ENCODE measurements at places on chromosomes 6 and 20.
A peak's percentile ranks its signal among the peaks of the same experiment; 100 is the strongest.

- DNase-seq = peak; percentile 26
Observed at GRCh38 chr20:10501402-10501801, 66.3 kb downstream of the SLX4IP start.

GRCh38 chr6:55560290-55560885 is 18.6 kb downstream of the HMGCLL1 start:
- DNase-seq = no peak

- DNase-seq = no peak
Observed at GRCh38 chr6:18431581-18431980, 44.4 kb downstream of the RNF144B start.

DNA sequence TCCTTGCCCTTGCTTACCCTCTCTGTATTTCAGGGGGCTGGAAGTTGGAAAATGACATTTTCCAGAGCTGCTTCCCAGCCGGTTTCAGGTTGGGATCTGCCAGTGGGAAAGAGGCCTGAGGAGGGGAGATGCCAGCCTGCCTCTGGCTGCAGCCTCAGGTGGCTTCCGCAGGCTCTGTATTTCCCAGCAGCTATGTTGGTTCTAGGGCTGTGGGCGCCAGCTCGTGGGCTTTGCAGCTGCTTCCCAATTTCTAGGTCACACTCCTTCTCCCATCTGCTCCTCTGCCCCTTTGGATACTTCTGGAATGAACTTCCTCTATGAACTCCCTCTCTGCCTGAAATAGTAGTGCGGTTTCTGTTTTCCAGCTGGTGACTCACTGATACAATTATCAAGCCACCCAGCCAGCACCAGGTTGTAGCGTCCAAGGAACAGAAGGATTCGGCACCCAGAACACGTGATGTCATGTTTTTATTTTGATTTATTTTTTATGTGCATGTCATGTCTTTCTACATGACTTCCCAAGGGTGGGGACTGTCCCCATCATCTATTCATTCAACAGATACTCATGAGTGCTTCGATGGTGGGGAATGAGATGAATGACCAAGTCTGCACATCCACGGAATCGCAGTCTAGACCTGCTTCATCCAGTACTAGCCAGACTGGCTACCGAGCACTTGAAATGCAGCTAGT is 38.0 kb downstream of the TGM2 start:
- DNase-seq = no peak

- DNase-seq = no peak
Observed at GRCh38 chr6:98634569-98634968, 199.8 kb upstream of the POU3F2 start.

GRCh38 chr6:93749191-93749590 is 329.8 kb upstream of the EPHA7 start:
- DNase-seq = no peak

DNA sequence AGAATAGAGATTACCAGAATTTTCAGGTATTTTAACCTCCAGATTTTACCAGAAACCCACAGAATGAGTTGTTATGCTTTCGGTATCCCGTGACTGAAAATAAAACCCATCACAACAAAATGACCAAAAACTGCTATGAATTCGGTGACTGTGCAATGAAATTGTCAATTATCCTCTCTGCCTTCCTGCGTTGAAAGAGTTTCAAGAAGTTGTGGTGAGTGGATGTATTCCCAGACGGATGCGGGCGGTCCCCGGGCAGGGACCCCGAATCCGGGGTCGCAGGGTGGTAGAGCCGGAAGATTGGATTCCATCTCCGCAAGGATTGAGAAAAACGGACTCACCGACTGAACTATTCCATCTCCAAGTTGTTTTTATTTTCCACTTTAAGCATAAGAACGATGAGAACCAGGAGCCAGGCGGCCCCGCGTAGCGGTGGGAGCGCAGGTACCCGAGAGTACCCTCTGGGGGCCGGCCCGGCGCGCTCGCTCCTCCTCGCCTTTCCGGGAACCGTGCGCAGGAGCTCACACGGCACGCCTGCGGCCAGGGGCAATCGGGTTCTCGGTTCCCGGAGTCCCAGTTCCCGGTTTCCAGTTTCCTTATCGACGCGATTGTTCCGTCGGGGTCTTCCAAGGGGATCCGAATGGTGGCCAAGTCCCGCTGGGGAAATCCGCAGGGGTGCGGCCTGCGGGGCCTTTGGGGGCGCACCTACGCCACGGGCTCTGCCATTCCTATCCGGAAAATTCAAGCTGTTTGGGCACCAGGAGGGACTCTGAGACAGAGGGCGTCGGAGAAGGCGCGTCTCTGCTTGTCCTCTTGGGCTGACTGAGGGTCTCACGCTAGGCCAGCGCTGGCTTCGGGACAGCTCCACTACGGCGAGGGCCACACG is 104.9 kb upstream of the PRDM1 start:
- DNase-seq = no peak

- no peak for DNase-seq
Observed at GRCh38 chr20:48620154-48620506, 207.7 kb downstream of the PREX1 start.

DNA sequence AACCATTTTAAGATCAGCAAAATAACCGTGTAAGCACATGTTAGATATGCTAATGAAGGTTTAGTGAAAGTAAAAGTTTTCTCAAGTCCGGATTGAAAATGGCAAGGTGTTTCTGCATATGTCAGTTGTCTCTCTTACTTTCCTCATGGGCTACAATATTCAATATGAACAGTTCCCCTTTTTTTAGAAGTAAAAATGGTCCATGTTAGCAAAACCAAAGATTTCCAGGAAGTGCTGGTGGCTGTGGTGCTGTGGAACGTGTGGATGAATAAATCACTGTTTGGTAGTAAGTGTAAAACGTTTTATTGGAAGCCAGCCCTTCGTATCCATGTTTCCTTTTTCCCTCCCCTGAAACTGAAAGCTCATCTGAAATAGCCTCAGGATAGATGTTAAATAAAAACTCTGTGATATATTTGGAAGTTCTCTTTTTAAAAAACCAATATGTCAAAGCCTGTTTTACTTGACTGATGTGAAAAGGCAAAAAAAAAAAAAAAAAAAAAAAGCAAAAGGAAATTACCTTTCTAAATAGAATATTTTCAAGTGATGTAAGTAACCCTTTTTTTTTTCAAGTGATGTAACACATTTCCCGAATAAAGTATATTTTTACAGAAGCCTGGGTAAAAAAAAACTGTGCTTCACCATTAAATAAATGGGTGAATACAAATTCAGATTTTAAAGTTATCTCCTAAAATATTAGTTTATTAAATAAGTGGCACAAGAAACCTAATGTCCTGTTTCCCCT is 41.9 kb downstream of the PLEKHG1 start:
- DNase-seq = no peak

DNA sequence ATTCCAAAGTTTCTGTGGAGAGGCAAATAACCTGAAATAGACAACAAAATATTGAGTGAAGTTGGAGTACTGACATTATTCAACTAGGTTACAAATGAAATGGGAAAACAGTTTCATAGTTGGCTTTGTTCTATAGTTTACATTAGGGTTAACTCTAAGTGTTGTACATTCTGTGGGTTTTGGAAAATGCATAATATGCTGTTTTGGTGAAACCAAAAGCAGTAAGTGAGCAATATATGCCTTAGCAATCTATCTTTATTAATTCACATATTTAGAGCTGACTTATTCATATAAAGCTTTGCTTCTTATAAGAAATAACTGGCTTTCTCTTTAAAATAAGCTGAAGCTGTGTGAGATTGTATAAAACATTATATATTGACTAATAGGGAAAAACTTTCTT is 157.5 kb upstream of the AHI1 start:
- DNase-seq = no peak

GRCh38 chr6:89282749-89283148 is 32.4 kb downstream of the GABRR2 start:
- no peak for DNase-seq

DNA sequence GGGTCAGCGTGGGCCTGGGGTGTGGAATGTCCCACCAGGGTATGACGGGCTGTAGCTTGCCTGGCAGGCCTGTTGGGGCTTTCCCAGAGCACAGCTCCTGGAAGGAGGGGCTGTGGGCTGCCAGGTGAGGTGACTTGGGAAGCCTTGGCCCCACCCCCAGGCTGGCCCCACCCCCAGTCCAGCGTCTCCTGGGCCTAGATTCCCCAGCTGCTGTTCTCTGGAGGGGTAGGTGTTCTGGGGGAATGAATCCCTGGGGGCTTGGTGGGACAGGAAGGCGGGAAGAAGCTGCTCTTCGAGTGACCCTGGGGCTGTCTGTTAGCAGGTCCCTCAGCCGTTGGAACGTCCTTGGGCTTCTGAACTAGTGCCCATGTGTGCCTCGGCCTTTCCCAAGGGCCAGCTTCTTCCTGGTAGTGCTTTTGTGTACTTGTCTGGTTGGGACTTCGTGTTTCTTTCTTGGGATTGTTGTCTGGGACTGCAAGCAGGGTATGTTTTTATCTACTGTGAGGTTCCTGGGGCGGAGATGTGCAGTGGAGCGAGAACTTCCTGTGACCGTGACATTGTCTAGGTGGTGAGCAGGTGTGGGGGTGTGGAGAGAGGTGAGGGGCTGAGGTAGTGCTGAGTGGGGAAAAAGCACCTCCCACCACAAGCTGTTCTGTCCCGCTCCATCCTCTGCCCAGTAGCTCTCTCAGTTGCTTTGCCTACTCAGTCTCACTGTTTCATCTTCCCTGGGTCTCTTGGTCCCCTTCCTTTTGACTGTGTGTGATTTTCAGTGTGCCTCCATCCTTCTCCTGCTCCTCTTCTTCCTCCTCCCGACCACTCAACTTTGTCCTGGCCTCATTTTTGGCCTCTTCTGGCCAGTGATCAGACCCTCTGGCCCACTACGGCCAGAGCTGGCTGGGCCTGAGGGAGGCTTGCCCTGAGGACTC is 1.3 kb upstream of the DDR1 start:
- DNase-seq = no peak

GRCh38 chr6:53524455-53524815 is 20.5 kb downstream of the GCLC start:
- no peak for DNase-seq

DNA sequence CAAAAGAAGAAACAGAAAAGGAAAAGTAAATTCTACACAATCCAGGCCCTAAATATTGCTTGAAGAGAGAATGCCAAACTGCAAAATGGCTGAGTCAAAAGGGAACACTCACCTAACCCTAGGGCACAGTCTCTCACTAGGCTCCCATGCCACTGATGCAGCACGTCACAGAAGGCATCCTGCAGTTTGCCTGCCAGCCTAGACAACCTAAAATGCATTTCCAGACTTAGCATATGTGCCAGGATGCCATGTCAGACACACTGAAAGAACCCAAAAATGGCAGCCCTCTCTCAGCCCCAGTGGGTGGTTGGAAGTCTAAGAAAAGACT is 10.6 kb upstream of the SIRPD start:
- no peak for DNase-seq

GRCh38 chr6:141729146-141729545 is 403.6 kb upstream of the GJE1 start:
- no peak for DNase-seq

DNA sequence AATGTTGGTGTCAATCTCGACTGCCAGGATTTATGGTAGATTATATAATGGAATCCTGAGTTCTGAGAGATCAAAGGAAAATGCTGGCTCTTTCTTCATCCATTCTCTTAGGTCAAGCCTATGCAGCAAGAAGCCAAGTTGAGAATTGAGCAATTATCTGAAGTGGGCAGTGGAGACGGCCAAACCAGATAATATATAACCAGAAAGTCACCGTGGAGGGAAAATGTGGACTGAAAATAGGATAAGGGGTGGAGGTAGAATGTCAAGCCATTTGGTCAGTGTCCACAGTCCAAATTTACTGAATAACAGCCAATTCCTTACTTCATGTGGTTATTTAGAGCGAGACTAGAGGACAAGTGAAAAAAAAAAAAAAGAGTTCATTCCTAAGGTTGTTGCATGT is 107.8 kb upstream of the ESR1 start:
- DNase-seq = no peak

- DNase-seq = peak; percentile 43
Observed at GRCh38 chr6:145815309-145816274, 997 bp upstream of the FBXO30 start.

- peak; percentile 49 for DNase-seq
Observed at GRCh38 chr6:52671676-52672075, 763 bp downstream of the TMEM14A start.

DNA sequence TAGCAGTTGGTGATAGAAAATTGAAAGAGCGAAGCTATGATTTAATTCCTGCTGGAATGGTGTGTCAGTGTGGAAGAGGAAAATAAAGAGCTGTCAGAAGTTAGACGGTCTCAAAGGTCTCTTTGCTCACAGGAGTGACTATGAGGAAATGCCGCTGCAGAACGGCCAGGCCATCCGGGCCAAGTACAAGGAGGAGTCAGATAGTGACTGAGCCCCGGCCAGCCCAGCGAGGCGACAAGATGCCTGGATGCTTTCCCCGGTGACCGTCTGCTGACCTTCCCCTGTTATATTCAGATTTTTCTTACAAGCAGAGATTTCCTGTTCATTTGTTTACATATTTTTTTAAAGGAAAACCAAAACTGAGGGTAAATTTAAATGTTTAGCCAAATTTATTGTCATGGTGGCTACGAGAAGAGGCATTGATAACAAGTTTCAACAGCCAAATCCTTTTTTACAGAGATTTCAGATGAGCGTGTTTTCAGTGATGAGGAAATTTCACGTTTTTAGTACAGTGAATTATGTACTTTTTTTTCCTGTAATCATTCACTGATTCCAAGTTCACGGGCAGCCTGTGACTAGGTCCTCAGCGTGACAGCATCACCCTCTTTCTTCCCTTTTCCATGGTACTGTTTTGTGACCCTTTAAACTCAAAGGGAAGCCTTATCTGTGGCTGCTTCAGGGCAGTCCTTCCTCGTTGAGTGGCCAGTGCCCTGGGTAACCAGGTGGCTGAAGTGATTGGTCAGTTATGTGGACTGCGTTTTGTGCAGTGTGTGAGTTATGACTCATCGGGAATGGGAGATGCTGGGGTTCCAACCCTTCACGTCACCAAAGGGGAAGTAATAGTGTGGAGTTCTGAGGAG is 12.6 kb downstream of the DYNLT1 start:
- DNase-seq = no peak

GRCh38 chr20:3412600-3413392 is 5.3 kb upstream of the DNAAF9 start:
- DNase-seq = no peak

DNA sequence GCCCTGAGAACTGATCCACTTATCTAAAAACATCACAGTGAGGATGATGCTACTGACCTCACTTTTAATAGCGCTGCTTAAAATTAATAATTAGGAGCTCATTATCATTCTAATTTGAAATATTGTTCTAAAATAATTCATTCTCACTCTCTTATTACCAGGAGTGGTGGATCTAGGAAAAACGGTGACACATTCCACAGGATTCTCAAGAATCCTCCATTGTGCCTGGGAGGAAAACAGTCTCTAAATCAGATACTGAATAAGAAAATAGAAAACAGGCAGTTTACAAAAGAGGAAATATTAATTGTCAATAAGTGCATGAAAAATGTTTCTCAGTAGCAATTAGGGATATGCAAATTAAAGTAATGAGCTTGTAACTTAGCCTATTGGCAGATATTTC is 187.4 kb downstream of the TENT5A start:
- DNase-seq = no peak

All from G401 (cell line).